ENCODE measurements at places on chromosomes 16 and 17.

DNA sequence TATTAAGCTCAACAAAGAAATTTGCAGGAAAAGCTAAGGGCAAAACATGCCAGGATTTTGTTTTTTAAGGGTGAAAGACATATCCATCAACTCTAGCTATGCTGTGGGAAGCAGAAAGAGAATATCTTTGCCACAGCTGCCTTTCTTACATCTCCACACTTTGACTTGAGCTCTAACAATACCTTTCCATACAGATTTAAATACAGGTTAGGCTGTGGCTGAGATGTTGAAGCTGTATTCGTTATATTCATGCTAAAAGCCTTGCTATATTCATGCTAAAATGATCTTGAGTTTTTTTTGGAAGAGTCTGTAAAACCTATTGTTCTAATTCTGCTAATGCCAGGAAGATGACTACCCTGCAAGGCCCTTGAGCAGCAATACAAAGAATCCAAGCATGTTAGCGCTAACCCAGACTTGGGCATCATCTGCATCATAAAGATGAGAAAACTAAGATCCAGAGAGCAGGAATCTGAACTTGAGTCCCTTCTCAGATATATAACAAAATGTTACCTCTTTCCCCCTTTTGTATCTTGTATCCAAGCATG is 204.8 kb upstream of the C17orf78 start:
- DNase-seq, result no peak

GRCh38 chr17:81067391-81067811 is 32.5 kb downstream of the BAIAP2 start:
- DNase-seq, result no peak

DNA sequence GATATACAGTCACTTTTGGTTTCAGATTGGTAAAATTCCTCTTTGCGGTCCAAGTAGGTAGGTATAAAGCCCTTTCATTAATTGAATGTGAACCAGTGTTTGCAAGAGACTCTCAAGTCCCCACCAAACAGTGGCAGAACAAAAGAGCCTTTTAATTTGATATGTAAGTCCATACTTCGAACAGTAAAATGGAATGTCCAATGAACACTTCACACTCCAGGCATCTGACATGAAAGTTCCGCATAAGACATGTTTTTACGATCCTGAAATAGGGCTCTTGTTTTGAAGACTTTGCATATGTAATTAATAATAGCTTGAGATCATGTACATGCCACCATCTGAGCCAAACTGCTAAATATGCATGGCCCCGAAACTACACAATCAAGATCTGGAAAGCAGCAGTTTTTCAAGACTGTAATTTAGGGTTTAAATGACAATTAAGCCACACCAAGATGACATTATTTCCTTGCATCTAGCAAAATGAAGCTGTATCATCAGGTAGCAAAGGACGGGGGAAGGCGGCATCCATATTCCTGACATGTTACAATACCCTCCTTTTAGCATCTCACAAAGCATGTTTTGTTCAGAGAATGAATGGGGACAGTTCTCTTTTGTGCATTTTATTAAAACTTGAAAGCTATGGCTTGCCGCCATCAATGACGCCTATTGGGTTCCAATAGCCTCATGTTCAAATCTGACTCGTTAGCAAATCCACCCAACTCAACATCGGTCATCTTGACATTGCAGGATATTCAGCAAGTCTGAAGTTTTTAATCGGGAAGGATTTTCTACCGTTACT is 39.4 kb downstream of the LITAF start:
- DNase-seq, result no peak

GRCh38 chr17:1119924-1120323 is 59.9 kb downstream of the ABR start:
- DNase-seq, result no peak

GRCh38 chr16:66569827-66570405 is 3.7 kb downstream of the CMTM1 start:
- no peak for DNase-seq

- no peak for DNase-seq
Measured at GRCh38 chr17:51507444-51507843, 247.1 kb downstream of the UTP18 start.

GRCh38 chr17:77817953-77818352 is 140.6 kb upstream of the TNRC6C start:
- DNase-seq, result no peak

DNA sequence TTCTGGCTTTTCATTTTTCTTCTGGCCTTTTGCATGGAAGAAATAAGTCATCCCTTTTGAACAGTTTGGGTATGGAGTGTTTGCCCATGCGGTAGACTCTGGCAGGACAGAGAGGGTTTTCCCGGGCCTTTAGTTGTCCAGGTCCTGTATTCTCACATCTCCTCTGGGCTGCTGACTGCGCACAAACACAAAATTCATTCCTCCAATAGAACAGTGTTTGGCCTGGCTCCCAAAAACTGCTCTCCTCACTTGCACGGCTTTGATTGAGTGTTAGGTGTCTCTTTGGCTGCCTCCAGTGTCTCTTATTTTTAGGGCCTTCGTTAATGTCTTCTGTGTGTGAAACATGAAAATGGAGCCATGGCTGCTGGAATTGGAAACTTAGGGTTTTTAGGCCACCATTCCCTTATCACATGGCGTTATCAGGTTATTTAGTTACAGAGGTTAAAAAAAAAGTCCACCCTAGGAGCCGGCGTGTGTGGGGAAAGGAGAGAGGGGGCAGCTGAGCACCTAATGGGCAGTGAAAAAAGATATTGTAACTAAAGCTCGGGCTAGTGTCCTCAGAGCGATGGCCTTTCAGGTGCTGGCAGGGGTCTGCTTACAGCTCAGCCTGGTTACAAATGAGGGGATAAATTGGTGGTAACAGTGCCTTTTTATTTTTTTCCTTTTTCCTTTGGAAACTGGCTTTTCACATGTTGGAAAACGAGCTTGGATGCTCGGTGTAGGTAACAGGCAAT is 47.3 kb downstream of the PRKCA start:
- no peak for DNase-seq

DNA sequence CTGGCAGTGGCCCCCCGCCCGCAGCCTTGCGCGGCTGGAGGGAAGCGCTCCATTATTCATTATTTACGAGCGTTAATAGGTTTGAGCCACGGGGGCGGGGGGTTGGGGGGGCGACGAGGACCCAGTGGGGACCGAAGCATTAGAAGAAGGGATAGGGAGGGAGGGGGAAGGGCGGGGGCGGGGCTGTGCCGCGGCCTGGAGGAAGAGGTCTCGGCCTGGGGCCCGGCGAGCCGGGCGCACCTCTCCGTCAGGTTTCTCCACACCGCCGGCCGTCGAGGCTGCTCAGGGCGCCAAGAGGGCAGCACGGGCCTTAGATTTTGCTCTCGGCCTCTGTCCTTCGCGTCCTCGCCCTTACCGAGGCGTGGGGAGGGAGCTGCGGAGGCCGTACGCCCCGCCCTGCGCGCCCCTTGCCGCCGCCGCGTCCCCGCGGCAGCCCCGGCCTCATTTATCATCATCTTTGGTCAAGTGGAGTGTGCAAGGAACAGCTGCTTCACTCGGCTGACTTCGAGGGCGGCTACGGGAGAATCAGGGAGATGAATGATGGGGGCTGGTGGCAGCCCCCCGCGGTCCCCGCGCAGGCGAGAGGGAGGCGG is 54.2 kb downstream of the SREBF1 start:
- no peak for DNase-seq

DNA sequence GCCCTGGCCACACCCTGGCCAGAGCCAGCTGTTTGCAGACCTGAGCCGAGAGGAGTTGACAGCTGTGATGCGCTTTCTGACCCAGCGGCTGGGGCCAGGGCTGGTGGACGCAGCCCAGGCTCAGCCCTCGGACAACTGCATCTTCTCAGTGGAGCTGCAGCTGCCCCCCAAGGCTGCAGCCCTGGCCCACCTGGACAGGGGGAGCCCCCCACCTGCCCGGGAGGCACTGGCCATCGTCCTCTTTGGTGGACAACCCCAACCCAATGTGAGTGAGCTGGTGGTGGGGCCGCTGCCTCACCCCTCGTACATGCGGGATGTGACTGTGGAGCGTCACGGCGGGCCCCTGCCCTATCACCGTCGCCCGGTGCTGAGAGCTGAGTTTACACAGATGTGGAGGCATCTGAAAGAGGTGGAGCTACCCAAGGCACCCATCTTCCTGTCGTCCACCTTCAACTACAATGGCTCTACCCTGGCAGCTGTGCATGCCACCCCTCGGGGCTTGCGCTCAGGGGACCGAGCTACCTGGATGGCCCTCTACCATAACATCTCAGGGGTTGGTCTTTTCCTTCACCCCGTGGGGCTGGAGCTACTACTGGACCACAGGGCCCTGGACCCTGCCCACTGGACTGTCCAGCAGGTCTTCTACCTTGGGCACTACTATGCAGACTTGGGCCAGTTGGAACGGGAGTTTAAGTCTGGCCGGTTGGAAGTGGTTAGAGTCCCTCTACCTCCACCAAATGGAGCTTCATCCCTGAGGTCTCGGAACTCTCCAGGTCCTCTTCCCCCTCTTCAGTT is 578 bp downstream of the AOC2 start:
- no peak for DNase-seq

- no peak for DNase-seq
Measured at GRCh38 chr16:79074951-79075350, 525.6 kb downstream of the MAF start.

DNA sequence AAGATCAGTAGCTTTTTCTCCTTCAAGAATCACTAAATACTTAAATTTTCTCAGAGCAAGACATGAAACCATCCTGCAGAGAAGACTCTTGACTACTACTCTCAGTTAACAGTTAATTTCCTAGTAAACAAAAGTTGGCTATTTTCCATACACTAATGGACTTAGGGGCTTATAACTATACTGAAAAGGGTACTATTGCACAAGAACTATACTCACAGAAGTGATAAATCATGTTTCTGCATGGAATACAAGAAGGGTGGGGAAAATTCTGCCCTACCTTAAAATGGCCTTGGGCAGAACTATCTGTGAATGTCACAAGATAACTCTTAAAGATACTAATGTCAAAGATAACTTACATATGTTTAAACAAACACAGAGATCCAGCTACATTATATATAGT is 12.5 kb downstream of the ZNF652 start:
- no peak for DNase-seq
